ENCODE measurements at places on chromosomes 12 and 14. TPM values are rescaled to one million over a fixed set of nuclear protein-coding genes. Genes with fewer than 3 reads are reported as not detected.

DNA sequence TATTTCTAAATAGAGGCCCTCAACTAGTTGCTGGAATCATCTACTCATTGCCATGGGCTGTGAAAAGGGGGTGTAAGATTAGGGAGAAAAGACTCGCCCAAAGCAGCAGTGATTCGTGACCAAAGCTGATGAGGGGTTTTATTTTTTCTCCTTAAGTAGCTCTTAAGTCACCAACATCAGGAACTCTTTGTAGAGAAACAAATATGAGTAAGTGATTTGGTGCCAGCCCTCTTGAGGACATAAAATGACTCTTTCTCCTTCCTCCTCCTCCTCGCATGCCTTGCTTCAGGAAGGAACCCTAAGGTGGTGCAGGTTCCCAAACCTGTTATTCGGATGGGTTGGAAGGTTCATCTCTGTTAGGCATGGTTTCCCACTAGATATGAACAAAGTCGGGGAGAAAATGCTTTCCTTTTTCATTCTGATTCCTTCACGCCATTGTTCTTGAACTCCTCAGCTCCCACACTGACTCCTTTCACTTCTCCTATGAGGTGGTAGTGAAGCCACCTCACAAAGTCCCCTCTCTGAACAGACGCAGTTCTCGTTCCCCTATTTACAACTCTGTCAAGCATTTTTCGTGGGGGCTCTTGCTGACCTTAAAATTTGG is 113.4 kb downstream of the ETV6 start:
- DNase-seq, result peak; percentile 34

DNA sequence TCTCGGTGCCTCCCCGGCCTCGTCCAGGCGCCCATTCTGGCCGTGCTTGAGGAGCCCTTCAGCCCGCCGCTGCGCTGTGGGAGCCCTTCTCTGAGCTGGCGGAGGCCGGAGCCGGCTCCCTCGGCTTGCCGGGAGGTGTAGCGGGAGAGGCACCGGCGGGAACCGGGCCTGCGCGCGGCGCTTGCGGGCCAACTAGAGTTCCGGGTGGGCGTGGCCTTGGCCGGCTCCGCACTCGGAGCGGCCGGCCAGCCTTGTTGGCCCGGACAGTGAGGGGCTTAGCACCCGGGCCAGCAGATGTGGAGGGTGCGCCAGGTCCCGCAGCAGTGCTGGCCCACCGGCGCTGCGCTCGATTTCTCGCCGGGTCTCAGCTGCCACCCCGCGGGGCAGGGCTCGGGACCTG is 168.7 kb upstream of the RPL10L start:
- DNase-seq, result no peak

GRCh38 chr12:79331870-79332269 is 358.9 kb downstream of the PAWR start:
- no peak for DNase-seq

- DNase-seq, result no peak
These were observed 182.9 kb downstream of the KCNA5 start for GRCh38 chr12:5226581-5226980.

DNA sequence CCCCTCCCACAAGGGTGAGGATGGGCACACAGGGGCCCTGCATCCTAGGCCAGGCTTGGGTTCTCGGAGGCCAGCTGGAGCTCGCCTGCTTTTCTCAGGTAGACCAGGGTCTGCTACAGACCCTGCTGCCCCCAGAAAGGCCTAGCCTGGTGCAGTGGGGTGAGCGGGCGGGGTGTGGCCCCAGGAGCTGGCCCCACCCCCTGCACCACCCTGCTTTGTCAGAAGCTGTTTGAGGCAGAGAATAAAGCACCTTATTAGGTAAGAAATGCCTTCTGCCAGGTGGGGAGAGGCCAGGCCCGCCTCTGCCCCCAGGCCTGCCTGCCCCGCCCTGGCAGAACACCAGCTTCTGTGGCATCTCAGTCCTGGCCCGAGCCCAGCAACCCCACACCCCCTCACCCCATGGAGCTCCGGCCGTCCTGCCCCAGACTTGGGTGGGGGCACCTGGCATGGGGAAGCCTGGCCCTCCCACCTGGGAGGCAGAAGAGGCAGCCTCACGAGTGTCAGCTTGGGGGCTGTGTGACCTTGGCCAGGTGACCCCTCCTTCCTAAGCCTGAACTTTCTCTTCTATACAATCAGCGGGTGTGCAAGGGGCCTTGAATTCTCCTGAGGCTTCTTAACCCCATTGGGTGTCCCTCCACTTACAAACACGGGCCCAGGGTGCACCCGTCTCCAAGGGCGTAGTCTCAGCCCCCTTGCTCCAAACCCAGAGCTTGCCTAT is 43.2 kb downstream of the KRT80 start:
- no peak for DNase-seq

GRCh38 chr12:49344486-49345050 is 2.1 kb upstream of the DNAJC22 start:
- no peak for DNase-seq

DNA sequence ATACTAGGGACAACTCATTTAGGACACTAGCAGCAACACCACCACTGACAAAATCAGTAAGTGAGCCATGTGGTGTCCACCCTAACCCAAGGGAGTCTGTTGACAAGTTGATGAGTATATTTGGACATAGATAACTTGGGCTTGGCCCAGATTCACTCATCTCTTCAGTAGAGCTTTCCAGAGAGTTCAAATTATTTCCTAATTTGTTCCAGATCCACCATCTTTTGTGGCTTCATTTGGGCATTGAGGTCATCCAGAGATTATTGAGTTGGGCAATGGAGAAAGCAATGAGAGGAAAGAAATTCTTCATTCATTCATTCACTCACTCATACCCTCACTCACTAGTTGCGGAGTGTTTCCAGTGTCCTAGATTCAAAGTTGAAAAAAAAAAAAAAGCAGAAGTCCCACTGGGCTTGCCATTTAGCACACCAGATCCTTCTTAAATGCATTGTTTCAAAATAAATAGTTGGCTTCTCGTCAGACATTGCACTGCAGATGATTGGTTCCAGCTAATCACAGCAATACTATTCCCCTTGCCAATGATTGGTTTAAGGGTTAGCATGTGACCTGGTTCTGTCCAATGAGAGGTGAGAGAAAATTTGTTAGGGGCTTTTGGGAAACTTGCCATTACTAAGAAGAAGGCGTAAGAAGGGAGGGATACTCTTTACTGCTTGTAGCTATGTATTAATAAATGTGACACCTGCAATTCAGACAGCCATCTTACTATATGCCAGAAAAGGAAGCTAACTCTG is 31.8 kb upstream of the WSCD2 start:
- no peak for DNase-seq

DNA sequence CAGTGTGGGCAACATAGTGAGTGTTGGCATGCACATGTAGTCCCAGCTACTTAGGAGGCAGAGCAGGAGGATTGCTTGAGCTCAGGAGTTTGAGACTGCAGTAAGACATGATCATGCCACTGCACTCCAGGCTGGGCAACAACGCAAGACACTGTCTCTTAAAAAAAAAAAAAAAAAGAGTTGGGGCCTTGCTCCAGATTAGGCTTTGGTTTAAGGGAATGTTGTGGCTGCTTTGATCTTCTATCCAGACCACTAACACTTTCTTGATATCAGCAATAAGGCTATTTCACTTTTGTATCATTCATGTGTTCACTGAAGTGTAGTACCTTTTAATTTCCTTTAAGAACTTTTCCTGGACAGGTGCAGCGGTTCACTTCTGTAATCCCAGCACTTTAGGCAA is 2.8 kb upstream of the FITM1 start:
- no peak for DNase-seq

- DNase-seq, result no peak
These were observed 258.0 kb upstream of the PLEKHG7 start for GRCh38 chr12:92444763-92445162.

GRCh38 chr12:57517187-57517586 is 3.1 kb downstream of the DDIT3 start:
- DNase-seq, result no peak

GRCh38 chr14:73008501-73008900 is 18.4 kb downstream of the ZFYVE1 start:
- no peak for DNase-seq

- no peak for DNase-seq
These were observed 6.8 kb downstream of the KNTC1 start for GRCh38 chr12:122533856-122534255.

- DNase-seq, result peak; percentile 19
These were observed 1.2 kb upstream of the COX14 start for GRCh38 chr12:50110762-50111351.

- DNase-seq, result no peak
These were observed 57.2 kb downstream of the LRRC74A start for GRCh38 chr14:76883447-76883846.

DNA sequence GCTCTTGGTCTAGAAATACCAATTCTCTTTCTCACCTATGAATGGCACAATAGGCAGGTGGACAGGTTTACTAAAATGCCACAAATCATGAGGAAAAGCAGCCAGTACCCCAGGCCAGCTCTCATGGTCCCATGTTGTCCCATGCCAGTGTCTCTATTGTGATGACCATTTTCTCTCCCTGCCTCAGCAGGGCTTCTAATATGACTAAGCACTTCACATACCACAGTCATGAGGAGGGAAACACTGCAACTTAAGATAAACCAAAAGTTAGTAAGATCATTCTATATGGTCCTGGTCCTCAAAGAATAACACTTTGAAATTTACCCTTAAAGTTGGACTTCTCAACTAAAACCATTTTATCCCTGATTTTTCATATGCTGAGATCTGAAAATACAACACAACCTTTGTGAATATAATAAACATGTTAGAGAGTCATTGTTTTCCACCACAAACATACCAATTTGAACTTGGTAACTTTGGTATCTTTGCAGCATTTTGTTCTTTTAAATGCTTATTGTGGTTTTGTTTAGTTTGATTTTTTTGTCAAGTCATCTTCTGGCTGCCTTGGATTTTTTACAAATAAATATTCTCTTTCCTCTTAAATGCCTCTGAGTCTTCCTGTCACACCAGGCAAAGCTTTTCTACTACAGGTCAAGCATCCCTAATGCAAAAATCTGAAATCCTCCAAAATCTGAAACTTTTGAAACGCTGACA is 3.6 kb downstream of the TTC5 start:
- no peak for DNase-seq

The VDR gene
- 156 TPM for total RNA-seq

The LYSET gene
- total RNA-seq, result 12.4 TPM

The NTF3 gene
- total RNA-seq, result not detected

The RIPK3 gene
- total RNA-seq, result 11.0 TPM

The KRT85 gene
- not detected for total RNA-seq

The TTC6 gene
- total RNA-seq, result not detected

The ENDOU gene
- total RNA-seq, result not detected

The EIF2S3B gene
- total RNA-seq, result 2.3 TPM
